ENCODE measurements at places on chromosomes 11 and 22.

DNA sequence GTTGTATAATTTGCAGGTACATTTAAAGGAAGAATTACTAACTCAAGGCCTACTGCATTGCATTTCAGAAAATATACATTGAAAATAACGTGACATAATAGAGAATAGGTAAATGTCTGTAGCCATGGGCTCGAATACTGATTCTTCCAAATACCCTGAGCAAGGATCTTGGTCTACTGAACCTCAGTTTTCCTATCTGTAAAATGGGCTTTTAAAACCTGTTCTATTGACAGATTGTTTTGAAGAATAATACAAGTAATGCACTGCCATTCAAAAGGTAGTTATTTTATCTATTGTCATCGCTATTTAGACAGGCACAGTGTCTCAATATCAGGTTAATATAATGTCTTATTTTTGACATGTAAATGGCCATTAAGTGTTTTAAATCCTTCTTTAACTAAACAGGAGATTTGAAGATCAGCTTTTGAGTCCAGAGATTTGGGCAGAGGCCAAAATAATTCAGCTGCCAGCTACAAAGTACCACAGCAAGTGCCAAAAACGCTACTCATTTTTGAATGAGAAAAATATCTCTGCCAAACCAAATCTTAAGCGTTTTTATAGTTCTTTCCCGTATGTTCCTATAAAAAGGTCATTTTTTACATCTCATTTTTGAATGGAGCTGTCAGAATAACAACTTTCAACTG is 56.7 kb downstream of the CTSC start:
- peak; percentile 56 for DNase-seq

GRCh38 chr11:68122936-68123539 is 1.9 kb upstream of the CHKA start:
- DNase-seq: no peak

DNA sequence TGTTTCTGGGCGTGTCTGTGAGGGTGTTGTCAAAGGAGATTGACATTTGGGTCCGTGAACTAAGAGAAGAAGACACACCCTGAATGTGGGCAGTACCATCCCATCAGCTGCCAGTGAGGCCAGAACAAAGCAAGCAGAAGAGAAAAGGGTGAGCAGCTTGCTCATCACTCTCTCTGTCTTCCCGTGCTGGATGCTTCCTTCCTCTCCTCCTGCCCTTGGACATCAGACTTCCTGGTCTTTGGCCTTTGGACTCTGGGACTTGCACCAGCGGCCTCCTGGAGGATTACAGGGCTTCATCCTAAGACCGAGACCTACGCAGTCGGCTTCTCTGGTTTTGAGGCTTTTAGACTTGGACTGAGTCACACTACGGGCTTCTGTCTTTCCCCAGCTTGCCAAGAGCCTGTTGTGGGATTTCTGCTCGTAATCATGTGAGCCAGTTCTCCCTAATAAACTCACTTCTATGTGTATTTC is 18.8 kb downstream of the APOL2 start:
- DNase-seq: no peak

DNA sequence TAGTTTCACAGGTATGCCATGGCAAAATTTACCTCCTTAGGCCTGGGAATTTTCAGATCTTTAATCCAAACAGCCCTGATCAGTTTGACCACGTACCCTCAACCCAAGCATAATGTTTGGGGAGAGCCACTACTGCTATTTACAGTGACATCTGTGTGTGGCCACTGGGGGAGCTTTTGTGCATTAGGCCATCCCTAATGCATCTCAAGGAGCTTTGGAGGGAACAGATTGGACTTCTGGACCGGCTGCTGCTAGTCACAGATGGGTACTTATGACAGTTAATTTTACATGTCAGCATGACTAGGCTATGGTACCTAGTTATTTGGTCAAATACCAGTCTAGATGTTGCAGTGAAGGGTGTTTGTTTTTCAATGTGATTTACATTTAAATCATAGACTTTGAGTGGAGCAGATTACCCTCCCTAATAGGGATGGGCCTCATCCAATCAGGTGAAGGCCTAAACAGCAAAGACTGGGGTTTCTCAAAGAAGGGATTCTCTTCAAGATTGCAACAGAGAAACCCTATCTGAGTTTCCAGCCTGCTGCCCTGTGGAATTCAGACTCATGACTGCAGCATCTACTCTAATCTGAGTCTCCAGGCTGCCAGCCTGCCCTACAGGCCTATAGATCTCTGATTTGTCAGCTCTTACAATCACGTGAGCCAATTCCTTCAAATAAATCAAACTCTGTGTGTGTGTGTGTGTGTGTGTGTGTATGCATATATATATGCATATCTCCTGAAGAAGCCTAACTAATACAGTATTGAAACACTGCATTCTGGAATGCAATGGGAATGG is 38.0 kb upstream of the GALNT18 start:
- DNase-seq: no peak

DNA sequence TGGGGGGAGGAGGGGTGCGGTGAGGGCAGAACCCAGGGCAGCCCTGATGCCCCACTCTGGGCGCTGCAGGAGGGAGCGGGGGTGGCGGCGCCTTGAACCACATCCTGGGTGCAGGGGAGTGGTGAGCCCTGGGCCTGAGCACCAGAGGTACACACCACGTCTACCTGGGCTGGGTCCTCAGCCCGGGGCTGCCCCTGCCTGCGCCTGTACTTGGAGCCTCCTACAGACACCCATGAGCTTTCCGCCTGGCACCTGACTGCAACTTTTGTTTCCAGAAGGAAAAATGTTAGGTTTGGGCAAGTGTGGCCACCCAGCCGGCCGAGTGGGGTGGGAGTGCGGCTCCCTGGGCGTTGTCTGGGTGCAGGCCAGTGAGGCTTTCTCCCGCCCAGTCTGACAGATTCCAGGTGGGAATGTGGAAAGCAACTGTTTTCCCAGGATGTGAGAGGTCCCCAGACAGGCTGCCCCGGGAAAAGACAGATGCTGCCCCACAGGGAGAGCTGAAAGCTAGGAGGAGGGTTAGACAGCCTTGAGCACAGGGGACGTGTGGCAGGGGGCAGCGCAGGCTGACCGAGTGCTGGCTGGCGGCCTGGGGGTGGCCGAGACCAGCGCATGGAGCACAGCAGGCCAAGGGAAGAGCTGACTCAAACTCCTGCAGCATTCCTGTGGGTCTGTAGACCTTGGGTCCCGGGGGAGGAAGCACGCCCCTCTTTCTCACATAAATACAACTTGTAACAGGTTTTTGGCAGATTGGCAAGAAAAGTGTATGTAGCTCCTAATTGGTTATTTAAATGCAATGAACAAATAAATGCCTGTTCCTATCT is 44.1 kb downstream of the GNB1L start:
- no peak for DNase-seq

GRCh38 chr11:64762277-64762673 is 2.5 kb upstream of the PYGM start:
- DNase-seq: no peak

DNA sequence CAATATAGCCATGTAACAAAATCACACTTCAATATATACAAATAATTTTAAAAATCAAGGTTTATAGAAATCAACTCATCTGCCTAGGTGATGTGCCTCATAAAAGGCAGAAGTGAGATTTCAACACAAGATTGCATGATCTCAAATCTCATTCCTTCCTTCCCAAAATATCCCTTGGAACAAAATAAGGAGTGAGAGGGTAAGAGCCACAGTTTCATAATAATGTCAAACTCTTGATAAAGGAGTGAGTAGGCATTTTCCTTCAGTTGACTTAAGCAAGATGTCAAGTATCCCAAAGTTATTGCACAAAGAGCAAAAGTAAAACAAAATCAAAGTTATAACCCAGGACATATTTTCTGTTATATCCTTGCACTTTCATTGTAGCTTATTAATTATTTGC is 81.3 kb downstream of the C22orf31 start:
- no peak for DNase-seq

DNA sequence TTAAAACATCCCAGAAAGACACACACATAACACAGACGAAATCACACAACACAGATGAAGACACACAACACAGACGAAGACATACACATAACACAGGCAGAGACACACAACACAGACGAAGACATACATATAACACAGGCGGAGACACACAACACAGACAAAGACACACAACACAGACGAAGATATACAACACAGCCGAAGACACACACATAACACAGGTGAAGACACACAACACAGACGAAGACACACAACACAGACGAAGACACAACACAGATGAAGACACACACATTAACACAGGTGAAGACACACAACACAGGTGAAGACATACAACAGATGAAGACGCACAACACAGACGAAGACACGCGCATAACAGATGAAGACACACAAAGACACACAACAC is 4.8 kb upstream of the MOB2 start:
- no peak for DNase-seq

GRCh38 chr11:109996060-109996459 is 97.1 kb upstream of the ZC3H12C start:
- no peak for DNase-seq

GRCh38 chr22:49026494-49027367 is 800.9 kb downstream of the BRD1 start:
- no peak for DNase-seq

- no peak for DNase-seq
Measured at GRCh38 chr22:42207918-42208317, 62.5 kb downstream of the TCF20 start.

DNA sequence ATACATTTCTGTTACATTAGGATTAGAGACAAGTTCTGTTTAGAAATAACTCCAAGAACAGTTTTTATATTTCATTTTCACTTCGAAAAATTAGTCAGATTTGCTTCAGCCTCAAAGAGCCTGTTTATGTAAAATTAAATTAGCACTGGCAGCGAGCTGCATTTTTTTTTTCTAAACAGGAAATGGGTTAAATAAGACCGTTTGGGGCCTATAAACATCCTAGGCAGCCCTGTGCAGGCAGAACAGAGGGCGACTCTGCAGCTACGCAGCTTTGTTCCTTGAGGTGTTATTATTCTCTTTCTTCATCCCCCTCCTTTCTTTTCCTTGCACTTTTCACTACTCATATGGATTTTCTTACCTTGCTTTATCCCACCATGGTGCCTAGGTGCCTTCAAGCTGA is 48.7 kb downstream of the CWC15 start:
- no peak for DNase-seq

GRCh38 chr22:36613958-36614357 is 85.0 kb upstream of the EIF3D start:
- DNase-seq: peak; percentile 17

DNA sequence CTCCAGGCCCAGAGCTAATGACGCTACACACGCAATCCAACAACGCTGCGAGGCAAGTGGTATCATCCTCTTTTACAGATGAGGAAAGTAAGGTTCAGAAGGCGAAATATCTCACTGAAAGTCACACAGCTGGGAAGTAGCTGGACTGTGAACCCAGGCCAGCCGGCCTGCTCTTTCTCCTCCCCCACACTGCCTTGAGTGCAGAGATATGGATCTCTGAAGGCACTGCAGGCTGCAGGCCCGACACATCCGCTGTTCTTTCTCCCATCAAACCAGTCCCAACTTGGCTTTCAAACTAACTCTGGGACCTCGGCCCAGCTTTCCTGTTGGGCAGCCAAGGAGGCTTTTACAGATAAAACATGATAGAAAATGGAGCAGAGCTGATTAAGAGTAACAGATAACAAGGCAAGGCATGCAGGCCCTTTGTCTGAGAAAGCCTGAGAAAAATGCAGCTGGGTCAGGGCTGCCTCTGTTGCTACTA is 64.0 kb upstream of the PTPRJ start:
- peak; percentile 90 for DNase-seq

GRCh38 chr11:61377461-61378160 is 14.8 kb upstream of the TMEM216 start:
- no peak for DNase-seq

GRCh38 chr22:46762238-46763050 is at the start of gene TBC1D22A:
Gene TBC1D22A (plus strand): TSS chr22:46762650. CDS start chr22:46762787, 137 bp downstream.
- peak; percentile 97 for DNase-seq

DNA sequence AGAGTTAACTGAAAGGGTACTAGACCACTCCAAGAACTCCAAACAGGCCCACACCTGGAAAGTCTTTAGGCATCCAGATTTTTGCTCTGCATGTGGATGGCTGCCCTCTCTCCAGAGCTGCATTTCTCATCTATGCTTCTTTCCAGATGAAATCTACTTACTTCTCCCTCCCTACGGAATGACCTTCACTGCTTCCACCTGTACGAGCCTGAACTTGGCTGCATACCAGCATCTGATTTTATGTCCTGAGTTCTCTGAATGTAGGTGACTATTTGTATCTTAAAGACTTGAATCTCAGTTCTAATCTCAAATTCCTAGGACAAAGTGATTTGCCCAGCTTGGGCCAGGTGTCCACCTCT is 13.3 kb downstream of the CELF1 start:
- DNase-seq: no peak

GRCh38 chr11:102420547-102420946 is 32.0 kb downstream of the TMEM123 start:
- no peak for DNase-seq

DNA sequence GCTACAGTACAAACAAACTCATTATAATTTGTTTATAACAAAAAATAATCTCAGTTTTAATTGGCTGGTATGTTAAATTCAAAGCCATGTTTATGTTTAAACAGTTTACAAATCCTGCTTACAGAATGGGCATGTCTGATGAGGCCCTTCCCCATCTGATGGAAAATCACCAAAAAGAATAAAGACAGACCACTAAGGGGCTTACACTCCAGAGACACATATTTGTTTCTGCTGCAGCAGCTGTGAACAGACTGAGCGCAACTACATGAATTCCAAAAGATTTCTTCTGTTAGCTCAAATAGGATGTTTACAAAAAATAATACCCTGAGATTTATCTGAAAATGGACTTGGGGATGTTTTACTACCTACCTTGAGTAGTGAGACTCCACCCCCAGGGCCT is 174.7 kb upstream of the PITPNB start:
- no peak for DNase-seq

DNA sequence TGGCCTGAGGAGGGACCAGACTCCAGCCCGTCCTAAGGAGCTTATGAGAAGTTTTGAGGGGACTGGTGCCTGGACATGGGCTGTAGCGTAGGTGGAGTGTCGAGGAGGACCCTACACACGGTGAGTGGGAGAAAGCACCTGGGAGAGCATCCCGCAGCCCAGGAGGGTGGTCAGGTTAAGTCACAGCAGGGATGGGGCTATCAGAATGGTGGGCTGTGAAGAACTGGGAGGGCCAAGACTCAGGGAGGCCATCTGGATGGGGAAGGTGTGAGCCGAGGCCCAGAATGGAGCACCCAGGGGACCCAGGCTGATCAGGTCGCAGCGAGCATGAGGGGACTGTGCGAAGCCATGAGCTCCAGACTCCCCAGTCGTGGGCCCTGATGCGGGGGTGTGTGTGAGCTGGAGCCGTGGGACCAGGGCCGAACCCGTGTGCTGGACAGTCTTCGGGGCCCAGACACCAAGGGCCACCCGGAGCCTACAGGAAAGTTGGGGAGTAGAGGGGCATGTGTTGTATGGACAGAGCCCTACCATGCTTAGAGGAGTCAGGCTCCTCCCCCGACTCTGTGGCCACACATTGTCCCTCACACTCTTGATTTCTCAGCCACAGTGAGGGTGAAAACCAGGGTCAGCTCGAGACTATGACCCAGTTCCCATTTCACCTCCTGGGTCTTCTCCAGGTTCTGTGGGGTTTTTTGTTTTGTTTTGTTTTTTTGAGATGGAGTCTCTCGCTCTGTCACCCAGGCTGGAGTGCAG is 54.3 kb downstream of the BCR start:
- DNase-seq: no peak
